SK-N-SH (cell line): ENCODE measurements at places on chromosomes 11 and 22.

- H3K4me3 ChIP-seq, result no peak overlapping the region
- H3K36me3 ChIP-seq, result no peaks in the 10 kb centered on the region
- DNase-seq, result no peak
Measured at GRCh38 chr11:117420143-117420485, 92.5 kb downstream of the CEP164 start.

DNA sequence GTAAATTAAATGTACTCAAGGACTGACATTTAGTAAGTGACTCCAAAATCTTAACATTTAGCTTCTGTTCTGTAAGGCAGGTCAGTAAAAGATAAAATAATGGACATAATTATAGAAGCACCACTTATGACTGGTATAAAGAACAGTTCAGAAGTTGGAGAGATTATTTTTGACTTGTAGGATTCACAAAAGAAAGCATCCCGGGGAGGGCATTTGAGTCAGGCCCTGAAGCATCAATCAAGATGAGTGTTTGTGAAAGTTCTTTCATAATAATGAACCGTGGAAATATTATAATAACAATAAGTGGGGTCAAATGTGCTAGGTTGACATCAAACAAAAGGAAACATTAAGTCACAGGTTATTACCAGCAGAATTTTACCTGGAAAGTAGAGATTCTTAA lies 201.9 kb downstream of the DDX10 start:
- no peak for DNase-seq
- H3K27me3 ChIP-seq, result no peaks in the 10 kb centered on the region
- H3K4me3 ChIP-seq, result no peak overlapping the region
- peaks cover 34% of the 10 kb centered on the region for H3K4me1 ChIP-seq
- H3K36me3 ChIP-seq, result no peaks in the 10 kb centered on the region
- H3K27ac ChIP-seq, result no peak overlapping the region

DNA sequence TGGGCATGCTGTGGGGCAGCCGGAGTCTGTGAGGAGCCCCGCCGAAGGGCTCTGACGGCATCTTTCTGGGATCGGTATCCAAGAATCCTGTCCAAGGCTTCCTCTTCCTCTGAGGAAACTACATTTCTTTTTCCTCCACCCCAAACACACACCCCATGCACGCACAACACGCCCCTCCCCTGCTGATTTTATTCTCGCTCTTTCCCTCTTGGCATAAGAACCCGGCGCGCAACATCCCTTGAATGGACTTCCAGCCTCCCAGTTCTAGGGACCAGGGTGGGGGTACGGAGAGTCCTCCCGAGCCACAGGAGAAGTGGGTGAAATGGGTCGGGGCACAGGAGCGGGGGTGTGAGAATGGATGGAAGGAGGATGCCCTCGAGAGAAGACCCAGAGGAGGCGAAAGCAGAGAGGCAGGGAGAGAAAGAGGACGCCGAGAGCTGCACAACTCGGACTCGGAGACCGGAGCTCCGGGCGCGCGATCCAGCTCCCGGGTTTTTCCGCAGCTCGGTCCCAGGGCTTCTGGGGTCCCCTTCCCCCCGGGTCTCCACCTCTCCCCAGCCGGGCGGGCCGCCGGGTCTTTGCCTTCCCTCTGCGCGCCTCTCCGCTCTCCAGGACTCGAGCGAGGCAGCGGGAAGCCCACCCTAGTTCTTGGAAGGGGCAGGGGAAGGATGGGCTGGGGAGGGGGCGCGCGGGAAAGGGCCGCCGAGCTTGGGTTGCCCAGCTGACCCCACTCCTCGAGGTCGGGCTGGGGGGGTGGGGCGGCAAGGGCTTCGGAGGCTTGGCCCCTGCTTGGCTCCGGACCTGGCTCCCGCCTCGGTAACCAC lies 1.5 kb upstream of the LARGE1 start:
- no peaks in the 10 kb centered on the region for H3K36me3 ChIP-seq
- peak overlapping the region; percentile 82 for H3K4me3 ChIP-seq
- DNase-seq, result peak; percentile 84
- peak overlapping the region; percentile 22; the same call in 1 of the 2 replicates for H3K27ac ChIP-seq
- no peaks in the 10 kb centered on the region; the same call in 1 of the 2 replicates for H3K27me3 ChIP-seq

DNA sequence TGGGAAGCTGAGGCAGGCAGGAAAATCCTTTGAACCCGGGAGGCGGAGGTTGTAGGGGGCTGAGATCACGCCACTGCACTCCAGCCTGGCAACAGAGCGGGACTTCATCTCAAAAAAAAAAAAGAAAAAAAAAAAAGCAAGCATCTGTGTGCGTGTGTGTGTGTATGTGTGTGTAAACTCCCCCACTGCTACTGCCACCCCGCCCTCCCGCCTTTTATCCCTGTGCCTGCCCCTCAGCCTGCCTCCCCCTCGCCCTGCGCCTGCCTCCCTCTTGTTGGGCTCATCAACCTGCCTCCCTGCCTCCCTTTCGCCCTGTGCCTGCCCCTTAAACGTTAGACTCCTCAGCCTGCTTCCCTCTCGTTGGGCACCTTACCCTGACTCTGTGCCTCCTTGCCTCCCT lies 18.0 kb downstream of the TMEM258 start:
- no peak overlapping the region for H3K27ac ChIP-seq
- H3K27me3 ChIP-seq, result no peaks in the 10 kb centered on the region
- H3K4me1 ChIP-seq, result no peaks in the 10 kb centered on the region
- H3K36me3 ChIP-seq, result no peaks in the 10 kb centered on the region
- no peak overlapping the region for H3K4me3 ChIP-seq

GRCh38 chr11:130055617-130056016 lies 14.1 kb upstream of the APLP2 start:
- no peaks in the 10 kb centered on the region for H3K27me3 ChIP-seq
- H3K4me1 ChIP-seq, result peaks cover 5% of the 10 kb centered on the region; the same call in 1 of the 2 replicates
- H3K36me3 ChIP-seq, result no peaks in the 10 kb centered on the region
- DNase-seq, result no peak

GRCh38 chr22:43100225-43100624 lies 10.3 kb upstream of the BIK start:
- no peak overlapping the region for H3K4me3 ChIP-seq
- H3K27ac ChIP-seq, result no peak overlapping the region
- DNase-seq, result no peak
- no peaks in the 10 kb centered on the region for H3K36me3 ChIP-seq

DNA sequence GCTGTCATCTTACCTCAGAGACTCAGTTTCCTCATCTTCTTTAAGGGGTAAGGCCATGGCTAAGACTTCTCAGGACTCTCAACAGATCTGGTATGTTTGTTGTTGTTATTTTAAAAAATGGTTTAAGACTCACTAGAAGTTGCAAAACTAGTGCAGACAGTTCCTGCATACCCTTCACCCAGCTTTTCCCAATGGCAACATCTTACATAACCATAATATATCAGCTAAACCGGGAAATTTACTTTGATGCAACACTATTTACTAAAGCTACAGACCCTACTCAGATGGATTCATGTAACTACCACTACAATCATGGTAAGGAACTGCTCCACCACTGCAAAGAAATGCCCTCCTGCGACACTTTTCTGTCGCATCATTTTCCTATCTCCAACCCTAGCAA lies 20.4 kb downstream of the LGR4 start:
- H3K27ac ChIP-seq, result no peak overlapping the region
- no peaks in the 10 kb centered on the region for H3K27me3 ChIP-seq
- H3K36me3 ChIP-seq, result no peaks in the 10 kb centered on the region
- DNase-seq, result no peak
- H3K4me3 ChIP-seq, result no peak overlapping the region

GRCh38 chr22:42721045-42721434 lies 370 bp upstream of the A4GALT start:
- H3K4me1 ChIP-seq, result no peaks in the 10 kb centered on the region
- H3K27ac ChIP-seq, result no peak overlapping the region
- peak overlapping the region; percentile 54 for H3K4me3 ChIP-seq
- DNase-seq, result no peak
- no peaks in the 10 kb centered on the region for H3K36me3 ChIP-seq
- no peaks in the 10 kb centered on the region for H3K27me3 ChIP-seq

DNA sequence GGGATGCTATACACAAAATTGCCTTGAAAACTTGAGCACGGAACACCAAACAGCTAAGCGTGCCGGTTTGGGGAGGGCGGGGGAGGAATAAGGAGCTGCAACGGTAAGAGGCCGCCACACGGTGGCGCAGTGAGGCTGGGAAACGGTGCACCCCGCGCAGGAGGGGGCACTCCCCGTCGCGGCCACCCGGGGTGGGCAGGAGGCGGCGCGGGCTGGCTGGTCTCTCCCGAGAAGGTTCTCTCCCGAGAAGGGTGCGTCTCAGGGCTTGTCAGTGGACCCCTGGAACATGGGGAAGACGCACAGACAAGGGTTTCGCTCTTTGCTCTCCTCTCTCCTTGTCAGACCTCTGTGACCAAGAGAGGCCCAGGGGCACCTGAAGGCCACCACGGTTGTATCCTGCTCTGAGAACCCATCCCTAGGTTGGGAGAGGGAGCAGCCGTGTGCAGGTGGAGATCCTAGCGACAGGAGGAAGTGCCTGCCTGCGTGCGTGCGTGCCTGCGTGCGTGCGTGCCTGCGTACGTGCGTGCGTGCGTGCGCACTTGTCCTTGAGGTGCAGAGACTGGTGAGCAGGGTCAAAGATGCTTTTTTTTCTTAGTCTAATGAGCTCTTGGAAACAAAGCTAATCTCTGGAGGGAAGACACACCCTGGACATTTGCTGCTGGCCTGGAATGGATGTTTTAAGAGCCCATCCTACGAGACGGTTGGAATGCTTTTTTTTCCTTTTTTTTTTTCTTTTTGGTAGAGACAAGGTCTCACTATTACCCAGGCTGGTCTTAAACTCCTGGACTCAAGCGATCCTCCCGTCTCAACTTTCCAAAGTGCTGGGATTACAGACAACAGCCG lies 18.1 kb upstream of the JAM3 start:
- no peaks in the 10 kb centered on the region for H3K4me1 ChIP-seq
- no peak overlapping the region for H3K27ac ChIP-seq
- no peaks in the 10 kb centered on the region for H3K36me3 ChIP-seq
- peak overlapping the region; percentile 44; the same call in 1 of the 2 replicates for H3K4me3 ChIP-seq
- peak; percentile 96 for DNase-seq
- no peaks in the 10 kb centered on the region for H3K27me3 ChIP-seq

DNA sequence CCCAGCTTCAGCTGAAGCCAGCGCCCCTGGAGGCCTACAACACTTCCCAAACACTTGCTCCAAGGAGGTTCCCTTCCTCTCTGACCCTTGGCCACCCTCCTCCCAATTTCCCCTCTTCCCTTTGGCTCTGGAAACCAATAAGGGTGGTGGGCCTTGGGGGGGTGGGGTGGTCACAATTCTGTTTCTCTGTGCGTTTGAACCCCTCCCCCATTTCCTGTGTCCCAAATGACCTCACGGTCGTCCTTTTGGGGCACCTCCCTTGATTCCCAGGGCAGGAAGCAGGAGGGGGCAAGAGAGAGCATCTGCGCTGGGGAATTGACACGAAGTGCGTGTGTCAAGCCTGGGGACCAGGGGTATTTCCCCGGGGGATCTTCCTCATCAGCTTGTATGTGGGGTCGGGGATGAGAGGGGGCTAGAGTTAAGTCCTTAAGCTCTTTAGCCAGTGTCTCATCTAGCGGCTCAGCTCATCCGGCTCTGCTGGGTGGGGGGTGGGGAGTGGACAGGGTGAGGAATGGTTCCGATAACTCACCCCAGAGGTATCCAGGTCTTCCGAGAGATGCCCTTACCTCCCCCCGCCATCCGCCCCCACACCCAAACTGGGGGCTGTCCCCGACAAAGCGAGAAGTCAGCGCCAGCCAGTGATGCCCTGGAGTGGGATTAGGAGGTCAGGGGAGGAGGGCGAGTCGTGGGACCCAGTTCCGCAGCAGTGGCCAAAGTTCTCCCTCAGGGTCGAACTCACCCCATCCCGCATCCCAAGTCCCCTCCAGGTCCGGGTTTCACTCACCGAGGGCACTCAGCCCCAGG lies 587 bp downstream of the ESAM start:
- no peaks in the 10 kb centered on the region for H3K4me1 ChIP-seq
- H3K4me3 ChIP-seq, result no peak overlapping the region
- DNase-seq, result no peak
- peaks cover 17% of the 10 kb centered on the region for H3K36me3 ChIP-seq
- no peaks in the 10 kb centered on the region for H3K27me3 ChIP-seq

DNA sequence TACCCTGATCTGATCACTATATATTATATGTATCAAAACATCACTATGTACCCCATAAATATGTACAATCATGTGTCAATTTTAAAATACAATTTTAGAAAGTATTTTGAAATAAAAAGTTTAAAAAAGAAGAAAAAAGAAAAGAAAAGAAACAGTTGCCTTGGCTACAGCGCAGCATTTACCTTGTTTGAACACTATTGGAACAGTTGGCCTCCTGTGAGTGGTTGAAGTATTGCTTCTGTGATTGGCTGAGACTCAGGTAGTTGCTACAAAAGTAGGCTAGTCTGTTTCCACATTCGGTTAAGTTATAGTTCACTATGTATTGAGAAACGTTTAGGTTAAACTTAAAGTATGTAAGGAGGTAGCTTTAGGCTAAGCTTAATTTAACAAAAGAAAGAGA lies 7.9 kb upstream of the DTX4 start:
- no peak overlapping the region for H3K4me3 ChIP-seq
- no peak for DNase-seq
- H3K27ac ChIP-seq, result no peak overlapping the region
- no peaks in the 10 kb centered on the region for H3K4me1 ChIP-seq
- no peaks in the 10 kb centered on the region for H3K36me3 ChIP-seq
